DMS153 (cell line): ENCODE measurements at places on chromosomes 16 and 17.

DNA sequence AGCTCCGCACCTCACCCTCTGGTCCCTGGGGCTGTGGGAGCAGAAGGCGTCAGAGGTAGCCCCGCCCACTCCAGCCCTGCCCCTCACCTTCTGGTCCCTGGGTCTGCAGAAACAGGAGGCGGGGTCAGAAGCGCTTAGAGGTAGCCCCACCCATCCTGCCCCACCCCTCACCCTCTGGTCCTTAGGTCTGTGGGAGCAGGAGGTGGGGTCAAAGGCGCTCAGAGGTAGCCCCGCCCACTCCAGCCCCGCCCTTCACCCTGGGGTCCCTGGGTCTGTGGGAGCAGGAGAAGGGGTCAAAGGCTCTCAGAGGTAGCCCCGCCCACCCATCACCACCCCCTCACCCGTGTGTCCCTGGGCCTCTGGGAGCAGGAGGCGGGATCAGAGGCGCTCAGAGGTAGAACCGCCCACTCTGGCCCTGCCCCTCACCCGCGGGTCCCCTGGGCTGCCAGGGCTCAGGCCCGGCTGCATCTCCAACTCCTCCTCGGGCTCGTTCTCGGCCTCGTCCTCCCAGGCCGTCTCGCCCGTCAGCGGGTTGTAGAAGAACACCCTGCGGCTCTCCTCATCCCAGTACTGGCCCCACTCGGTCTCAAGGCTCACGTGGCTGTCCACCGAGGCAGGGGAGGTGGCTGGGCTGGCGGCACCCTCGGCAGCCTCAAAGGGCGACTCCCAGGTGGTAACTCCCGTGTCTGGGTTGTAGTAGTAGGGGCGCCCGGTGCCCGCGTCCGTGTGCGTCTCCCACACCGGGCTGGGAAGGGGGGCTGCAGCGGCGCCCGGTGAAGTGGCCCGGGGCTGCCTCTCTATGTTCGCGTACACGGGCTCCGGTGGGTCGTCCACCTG is 27.2 kb downstream of the ARHGAP27 start:
- DNase-seq = no peak

DNA sequence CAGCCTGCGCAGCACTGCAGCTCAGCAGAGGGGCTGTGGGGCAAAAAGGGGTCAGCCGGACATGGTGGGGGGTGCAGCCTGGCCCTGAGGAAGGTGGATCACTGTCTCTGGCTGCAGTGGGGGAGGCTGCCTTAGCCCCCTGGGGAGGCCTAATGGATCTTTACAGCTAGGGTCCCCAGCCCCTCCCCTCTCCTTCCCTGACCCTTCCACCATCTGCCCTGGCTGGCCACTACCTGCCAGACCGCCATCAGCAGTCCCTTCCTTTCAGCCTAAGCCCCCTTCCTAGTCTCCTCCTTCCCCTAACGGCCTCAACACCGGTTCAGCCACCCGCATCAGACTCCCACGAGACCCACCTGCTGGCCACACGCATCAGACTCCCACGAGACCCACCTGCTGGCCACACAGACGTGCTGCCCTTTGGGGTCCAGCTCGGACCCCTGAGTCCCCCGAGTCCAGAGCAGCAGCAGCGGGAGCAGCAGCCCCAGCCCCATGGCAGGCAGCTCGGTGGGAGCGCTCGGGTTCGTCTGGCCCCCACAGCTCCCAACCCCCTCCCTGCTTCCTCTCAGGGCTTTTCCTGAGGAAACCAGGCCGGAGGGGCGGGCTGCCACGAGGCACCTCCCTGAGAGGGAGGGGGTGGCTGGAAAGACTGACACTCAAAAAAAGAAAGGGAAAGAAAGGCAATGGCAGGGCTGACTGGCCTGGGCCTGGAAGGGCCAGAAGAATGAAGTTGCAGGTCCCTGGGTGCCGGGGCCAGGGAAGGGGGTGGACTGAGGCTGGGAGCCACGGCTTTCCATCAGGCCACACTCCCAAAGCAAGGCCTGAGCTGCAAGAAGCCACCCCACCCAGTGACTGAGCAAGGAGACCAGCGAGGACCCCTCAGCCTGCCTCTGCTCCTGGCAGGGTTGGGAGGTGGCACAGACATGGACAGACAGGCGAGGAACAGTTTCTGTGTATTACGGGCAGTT is at the start of gene SCARF1:
Gene SCARF1, minus strand, starts transcription at position 526 of the 965 bp plus-strand sequence. Its CDS starts 35 bp downstream, at position 491.
- DNase-seq = no peak

DNA sequence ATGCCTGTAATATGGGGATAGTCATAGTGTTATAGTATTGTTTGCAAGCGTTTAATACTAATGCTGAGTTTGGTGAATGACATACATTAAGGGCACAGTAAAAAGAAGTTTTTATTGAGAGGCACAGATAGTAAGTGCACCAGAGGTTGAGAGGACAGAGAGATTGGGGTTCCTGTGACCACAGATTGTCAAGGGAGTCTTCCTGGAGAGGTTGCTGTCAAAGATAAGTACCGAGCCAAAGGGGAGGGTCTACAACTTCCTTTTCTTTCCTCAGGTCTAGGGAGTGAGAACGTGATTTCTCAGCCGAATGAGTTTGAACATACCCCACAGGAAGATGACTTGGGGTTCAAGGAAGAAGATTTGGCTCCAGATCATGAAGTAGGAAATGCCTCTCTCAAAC is 1.8 kb downstream of the ZNF48 start:
- no peak for DNase-seq

- DNase-seq = no peak
Observed at GRCh38 chr16:53121043-53121620, 66.3 kb downstream of the CHD9 start.

DNA sequence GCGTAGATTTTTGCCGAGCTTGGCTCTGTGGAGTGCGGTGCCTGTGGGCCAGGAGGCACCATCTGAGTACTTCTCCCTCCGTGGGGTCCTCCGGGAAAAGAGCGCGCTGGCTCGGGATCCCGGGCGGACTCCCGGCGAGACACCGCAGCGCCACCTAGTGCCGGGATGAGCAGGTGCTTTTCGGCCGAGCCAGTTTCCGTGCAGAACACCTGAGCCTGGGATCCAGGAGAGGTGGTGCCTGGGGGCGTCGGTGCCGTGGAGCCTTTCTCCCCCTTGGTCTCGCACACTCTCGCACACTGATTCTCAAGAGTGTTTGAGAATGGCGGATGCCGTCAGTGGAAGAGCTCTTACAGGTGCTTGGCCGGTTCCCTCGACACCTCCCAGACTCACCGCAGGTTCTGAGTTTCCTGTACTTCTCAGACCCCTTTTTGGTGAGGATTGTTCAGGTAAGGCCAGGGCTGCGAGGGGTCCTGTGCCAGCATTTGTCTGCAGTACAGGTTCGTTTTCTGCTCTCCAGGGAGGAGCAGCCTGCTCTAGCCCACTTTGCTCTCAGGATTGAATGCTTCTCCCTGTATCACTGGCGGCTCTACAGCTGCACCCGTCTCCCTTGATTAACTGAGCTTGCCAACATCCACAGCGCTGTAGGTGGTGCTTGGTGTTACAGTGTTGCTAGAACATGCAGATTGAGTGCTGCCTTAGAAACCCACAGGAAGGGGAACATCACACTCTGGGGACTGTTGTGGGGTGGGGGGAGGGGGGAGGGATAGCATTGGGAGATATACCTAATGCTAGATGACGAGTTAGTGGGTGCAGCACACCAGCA is 23.3 kb downstream of the TBCD start:
- peak; percentile 13 for DNase-seq

- no peak for DNase-seq
Observed at GRCh38 chr16:29230671-29231096, 175.8 kb downstream of the NPIPB11 start.

DNA sequence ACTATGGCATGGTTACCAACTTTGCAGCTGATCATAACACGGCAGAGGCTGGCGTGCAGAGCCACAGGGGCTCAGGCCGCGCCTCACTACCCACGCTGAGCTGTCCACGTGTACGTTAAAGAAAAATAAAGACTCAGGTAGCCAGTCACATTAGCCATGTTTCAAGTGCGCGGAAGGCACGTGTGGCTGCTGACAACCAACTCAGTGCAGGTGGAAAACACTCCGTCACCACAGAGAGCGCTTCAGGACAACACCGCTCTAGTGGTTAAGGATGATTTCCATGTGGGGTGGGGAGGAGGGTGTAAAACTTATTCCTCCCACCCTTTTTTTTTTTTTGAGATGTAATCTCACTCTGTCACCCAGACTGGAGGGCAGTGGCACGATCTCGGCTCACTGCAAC is 33.8 kb downstream of the ZCCHC14 start:
- DNase-seq = no peak

GRCh38 chr17:17343160-17343735 is 40.1 kb downstream of the NT5M start:
- no peak for DNase-seq

- DNase-seq = no peak
Observed at GRCh38 chr17:80665792-80666191, 121.2 kb downstream of the RPTOR start.

GRCh38 chr17:27368151-27368795 is 74.4 kb downstream of the WSB1 start:
- no peak for DNase-seq

- no peak for DNase-seq
Observed at GRCh38 chr17:44959821-44960531, 8.1 kb downstream of the C1QL1 start.

DNA sequence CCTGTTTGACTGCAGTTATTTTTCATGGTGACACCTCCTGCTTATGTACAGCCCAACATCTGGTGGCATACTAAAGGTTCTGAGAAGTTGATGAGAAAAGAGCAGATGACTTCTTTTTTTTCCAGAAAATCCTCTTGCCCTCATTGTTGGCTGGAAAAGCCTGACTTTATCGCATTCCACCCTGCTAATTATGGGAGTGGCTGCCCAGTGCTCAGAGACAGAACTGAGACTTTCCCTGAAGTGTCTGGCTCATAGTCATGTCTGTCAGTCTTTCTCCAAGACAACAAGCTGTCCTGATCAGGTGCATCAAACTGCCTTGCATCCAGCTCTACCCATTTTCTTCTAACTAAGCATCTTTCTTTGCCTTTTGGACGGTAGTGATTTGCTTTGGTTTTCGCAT is 355.2 kb downstream of the CPPED1 start:
- no peak for DNase-seq

GRCh38 chr17:46115699-46116098 is 77.5 kb downstream of the KANSL1 start:
- DNase-seq = no peak

DNA sequence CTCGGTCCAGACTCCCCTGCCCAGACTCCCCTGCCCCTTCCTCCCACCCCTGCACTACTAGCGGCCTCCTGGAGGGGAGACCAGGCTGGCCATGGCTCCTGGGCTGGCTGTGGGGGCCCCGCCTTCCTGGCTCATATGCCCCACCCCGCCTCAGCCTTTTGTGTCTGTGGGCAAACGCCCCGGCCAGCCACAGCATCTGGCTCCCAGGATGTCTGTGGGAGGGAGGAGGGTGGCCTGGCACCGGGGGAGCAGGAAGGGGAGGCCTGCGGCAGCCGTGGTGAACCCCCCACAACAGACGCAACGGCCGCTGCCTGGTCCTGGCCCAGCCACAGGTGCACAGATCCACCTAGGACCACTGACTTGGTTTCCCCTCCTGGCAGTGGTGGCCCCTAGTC is 32.9 kb downstream of the BAHCC1 start:
- DNase-seq = peak; percentile 45

DNA sequence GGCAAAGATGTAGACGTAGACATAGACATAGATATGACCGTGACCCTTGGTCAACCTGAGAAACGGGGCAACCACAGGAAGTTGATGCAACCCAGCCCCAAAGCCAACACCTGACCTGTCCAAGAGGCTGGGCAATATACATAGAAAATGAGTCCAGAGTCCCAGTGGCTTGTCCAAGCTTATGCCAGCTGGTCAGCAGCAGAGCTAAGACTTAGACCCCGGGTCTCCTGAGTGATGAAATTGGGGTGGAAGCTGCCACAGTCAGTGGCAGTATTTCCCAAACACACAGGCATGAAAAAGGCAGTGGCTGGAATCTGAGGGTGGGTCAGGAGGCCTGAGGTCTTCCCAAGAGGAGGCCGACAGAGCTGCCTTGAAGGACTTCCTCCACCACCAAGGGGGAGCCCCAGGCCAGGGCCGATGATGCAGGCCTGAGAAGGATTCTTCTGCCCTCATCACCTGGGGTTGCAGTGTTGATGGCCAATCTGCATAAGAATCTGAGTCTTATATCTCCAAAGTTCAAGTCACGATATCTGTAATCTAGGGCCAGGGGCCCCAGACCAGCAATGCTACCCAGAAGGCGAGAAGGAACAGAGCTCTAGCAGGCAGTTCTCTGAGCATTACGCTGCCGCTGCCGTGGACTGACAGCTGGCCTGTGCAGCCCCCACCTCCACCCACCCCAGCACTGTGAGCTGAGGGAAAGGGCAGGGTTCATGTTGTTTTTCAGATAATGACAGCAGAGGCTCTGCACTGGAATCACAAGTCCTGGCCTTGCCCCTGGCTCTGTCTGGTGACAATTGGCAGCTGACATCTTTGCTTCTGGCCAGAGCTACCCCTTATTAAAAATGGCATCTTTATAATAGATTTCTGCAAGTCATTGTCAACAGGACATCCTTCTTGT is 72.7 kb downstream of the GNAO1 start:
- DNase-seq = no peak

DNA sequence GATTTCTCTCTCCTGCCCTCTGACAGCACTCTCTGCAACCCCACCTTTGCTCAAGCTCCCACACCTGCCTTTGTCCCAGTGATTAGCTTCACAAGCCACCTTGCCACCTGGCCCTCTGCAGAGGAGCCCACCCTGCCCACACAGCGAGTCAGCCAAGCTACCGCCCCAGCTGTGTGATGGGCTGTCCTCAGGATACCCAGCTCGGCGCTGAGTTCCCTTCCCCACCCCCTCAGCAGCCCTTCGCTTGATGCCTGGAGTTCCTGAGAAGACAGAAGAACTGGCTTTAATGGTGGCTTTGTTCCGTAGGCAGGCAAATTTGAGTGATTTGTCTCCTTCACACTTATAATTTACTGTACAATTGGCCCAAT is 266.4 kb downstream of the CBLN1 start:
- no peak for DNase-seq
